ENCODE measurements at places on chromosomes 4 and X.

DNA sequence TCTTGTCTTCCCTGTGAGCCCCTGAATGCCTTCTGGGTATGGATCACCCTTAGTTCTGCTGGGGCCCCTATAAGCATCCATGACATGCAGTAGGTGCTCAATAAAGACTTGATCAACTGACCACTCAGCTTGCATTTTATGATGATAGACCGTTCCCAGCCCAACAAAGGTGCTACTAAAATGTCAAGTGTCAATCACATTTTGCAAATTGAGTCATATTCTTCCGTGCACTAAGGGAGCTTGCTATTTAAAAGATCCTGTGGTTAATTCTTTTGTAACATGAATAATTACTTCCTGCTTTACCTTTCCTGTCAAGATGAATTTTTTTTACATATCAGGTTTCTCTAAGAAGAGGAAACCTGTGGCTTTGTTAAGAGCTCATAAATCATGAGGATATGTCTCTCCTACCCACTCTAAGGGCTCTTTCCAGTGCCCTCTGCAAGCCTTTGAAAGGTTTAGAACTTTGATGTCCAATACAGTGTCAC, 47.6 kb downstream of the SH3KBP1 start:
- peak; percentile 72 for DNase-seq

GRCh38 chr4:142282870-142283431, 563.1 kb downstream of the INPP4B start:
- DNase-seq, result no peak

DNA sequence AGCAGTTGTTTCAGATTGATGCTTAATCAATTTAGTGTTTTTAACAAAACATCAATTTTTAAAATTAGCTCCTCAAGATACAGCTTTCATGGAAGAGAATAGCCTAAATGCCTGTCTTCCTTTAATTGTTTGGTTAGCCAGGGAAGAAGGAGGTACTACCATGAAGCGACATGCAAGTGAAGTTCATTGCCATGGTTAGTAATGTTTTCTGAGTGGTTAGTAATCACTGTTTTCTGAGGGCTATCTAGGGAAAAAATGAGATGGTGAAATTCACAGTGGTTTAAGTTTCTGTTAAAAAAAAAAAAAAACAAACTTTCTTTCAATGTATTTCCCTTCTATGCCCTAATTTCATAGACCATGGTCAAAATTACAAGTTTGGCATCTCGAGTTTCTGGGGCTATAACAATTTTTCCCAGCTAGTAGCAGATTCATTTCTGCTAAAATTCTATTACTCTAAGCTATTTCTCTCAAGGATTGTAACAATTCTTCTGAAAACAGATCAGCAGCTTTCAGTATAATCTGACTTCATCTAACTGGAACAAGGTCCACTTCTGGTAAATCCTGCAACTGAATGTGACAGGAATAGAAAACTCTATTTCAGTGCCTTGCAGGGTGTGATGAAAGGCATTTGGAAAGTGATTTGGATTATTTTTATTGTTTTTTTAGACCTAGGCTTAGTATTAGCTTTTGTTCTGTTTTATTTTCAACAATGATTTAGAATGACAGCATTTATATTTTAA, 157.0 kb downstream of the PCDH18 start:
- DNase-seq, result no peak

DNA sequence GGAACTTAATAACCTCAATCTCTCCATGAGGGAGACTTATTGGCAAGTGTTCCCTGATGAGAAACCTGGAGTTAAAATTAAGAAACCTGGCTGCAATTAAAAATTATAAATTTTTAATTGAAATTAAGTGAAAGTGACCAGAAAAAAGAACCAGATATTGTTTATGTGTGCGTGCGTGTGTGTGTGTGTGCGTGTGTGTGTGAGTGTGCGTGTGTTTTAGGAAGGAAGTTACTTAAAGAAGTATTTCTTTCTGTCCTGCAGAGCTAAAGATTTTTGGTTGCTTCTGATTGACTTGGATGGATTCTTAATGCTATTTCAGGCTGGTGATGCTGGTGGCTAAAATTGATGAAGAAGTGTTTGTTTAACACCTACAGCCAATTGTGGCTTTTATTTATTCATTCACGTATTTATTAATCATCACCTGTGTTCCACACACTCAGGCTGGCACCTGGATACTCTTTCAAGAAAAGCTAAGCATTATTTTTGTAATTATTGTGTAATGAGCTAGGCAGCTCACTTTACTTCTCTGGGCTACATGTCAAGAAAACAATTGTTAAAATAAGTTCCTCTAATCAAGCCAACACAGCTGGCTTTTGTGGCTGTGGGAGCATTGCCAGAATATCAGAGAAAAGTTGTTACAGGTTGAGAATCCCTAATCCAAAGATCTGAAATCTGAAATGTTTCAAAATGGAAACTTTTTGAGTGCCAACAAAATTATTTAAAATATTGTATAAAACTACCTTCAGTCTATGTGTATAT, 68.5 kb downstream of the CEP44 start:
- DNase-seq, result no peak

DNA sequence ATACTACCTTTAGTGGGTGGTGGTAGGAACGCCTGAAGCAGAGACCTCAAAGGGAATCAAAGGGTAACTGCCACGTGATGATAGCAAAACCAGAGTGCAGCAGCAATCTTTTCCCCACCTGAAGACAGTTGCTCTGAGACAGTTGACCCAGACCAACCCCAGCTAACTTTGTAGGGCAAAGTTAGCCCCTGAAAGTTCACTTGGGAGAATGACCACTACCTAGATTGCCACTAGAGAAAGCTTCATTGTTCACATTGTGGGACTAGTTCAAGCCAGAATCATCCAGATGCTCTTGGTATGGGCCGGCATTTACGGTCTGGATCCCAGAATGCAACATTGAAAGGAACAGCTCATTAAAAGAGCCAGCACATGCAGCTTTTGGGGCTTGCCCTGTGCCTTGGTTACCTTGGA, 4.1 kb downstream of the SEPTIN6 start:
- no peak for DNase-seq

DNA sequence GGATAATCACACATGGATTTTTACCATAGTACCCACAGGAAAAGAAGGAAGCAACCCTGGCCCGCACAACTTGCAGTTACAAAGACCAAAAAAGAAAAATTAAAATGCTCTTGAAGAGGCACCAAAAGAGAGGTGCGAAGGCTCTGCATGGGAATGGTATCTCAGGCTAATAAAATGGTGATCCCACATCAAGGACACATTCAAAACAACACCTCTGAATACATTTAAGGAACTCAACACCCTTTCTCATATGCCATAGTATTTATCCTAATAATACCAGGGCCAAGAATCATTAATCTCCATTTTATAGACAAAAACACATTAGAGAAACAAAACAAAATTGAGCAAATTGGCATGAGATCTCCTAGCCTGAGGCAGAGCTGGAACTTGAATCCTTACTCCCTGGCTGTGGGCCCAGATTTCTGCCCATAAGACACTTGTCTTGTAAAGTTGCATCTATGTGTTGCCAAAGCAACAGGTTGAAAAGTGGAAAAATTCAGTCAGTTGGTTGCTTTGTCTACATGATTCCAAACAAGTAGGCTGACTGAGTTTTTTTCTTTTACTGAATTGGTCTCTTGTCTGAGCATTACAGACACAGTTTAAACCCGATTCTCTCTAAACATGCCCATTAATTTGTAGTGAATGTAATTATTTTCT, 33.5 kb downstream of the GUCY2F start:
- DNase-seq, result no peak

GRCh38 chr4:101008503-101008902, 338.8 kb downstream of the PPP3CA start:
- DNase-seq, result peak; percentile 47
